Left hindlimb (tissue), 1 donor: ENCODE measurements at places on chromosomes 3 and 15.

DNA sequence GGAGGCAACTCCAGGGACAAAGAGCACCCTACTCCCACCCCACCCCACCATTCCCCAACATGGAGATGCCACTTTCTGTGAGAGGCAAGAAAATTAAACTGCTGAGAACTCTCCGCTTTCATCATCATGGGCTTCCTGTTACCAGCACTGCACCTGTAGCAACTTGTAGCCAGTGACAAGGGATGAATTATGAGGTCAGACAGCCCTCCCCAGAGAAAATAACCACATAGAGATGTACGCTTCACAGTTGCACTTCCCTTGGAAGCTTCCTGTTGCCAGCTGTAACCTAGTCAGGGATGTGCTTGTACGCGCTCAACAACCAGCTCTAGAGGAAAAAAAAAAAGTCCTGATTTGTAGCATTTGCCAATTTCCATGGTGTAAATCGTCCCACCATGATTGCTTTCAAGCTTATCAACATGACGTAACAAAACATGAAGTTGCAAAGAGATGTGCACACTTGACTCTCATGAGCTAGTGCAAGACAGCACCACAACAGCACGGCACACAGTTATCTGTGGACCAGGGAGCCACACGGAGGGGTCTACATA lies 145.4 kb downstream of the RAB11A start:
- DNase-seq = no peak

GRCh38 chr3:105580296-105580965 lies 213.7 kb downstream of the ALCAM start:
- DNase-seq = peak; percentile 64

DNA sequence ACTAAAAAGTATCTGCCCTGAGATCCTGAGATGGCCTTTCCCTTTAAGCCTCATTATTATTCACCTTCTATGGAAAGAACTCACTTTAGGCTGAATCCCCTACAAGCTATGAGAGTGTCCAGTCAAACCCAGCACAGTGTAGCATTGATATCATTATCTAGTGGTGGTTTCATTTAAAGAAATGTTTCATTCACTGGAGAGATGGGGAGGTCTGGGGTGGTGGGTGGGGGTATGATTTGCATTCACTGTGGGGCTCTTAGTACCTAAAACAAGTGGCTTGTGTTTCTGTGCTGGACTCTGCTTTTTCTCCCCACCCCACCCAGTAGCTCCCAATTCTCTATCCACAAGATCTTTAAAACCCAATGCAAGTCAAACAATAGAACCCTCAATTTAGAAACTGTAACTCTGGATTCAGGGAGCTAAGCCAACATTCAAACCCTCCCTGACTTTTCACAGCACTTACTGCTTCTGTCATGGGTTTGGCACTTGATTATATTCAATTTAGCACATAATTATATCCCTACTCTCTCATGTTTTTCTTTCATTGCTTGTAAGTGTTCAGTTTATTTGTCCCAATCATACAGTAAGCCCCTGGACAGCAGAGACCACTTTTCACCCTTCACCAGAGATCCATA lies 310.5 kb upstream of the THBS1 start:
- no peak for DNase-seq

- DNase-seq = no peak
Measured at GRCh38 chr3:29949940-29950616, 656.3 kb upstream of the TGFBR2 start.

DNA sequence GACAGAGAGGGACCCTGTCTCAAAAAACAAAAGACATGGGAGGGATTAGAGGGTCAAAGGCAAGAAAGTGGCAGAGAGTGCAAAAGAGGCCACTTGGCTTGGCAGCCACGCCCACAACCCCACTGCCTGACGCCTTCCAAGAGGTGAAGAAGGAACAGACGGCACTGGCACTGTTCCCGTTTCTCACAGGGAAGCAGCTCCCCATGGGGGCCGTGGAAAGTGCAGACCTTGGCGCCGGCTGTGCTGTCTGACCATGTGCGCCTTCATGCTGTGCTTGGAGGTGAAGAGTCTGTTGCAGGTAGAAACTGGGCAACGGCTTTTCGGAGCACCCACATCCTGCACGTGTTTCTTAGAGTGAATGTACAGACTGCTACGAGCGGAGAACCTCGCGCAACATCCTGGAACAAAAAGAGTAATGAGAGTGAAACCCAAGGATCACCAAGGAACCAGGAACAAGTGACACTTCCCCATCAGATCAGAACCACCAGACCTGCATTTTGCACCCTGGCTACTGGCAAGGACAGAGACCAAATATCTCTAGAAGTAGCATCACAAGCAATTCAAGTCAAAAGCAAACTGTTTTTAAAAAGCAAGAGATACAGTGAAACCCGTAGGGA lies 9.7 kb downstream of the ZXDC start:
- DNase-seq = no peak

- DNase-seq = no peak
Measured at GRCh38 chr3:127299276-127299675, 11.4 kb upstream of the PRR20G start.

DNA sequence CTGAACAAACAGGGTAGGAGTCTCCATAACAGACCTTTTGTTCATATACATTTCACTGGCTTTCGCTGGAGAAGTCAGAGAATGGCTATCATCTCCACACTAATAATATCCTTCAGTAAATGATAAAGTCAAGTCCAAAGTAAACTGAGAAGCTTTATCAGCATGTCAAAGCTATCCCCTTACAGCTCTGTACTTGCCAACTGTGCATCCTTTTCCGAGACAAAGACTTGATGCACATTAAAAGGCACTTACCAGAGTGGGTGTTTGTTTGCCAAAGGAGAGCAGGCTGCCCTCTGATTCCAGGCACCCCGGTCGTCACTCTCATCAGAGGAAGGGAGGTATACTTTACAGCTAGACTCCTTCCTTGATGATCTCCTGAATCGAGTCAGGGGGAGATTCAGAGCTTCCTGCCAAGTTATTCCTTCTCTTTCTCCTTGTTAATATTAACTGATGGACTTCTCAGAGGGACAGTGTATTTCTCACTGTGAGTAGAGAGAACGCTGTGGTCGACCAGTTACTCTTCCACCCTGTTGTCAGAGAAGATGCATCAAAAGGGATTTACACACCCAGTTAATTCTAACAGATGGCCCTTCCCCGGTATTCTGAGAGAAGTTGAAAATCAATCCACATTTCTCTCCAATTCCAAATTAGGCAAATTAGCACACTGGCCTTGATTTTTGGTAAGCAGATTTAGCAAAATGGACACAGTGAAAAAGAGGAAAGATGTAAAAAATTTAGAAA lies 504.7 kb upstream of the NR2F2 start:
- DNase-seq = no peak

DNA sequence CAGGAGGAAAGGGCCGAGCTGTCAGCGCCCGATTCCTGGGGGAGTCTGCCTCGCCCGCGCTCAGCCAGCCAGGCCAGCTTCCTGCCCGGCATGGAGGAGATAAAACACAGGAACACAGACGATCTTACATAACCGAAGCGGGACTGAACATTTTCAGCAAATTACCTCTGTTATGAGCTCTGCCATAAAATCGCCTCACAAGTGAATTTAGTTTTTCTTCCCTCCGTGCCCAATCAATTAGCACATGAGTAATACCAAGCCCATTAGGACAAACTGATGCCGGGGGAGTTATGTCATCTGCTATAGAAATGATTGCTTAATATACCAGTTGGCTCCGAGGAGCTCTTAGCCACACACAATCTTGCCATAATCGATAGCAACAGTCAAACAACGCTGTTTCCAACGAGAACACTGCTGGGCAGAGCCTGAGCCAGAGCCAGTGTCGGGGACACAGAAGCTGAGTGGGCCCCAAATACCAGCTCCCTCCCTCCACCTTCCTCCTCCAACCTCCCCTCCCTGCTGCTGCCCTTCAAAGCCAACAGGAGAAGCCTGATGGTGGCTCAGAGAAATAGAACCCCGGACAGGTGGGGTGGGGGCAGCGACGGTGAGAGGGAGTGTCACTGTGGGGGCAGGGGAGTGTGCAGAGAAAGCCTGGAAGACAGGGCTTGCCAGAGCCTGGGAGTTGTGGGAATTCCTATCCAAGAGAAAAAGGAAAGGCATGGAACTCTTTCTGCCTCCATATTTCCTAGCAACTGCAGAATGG lies 279.4 kb upstream of the TLE3 start:
- DNase-seq = no peak

DNA sequence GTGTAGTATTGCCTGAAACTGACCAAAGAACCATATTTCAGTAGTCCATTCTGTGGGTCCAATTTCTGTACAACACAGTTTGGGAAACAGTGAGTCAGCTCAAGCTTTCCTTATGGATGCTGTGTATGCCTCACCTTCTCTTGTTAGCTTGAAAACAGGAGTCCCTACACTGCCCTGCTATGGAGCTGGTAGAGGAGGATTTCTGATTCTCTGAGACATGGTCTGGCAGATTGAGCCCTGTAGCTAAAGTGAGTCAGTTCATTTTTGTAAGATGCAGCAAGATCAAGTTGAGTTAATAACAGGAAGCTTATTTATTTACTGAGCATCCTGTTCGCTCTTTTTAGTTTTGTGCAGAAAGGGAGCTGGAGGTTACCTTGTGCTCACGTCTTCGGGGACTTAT lies 424.1 kb upstream of the RBMS3 start:
- DNase-seq = no peak

GRCh38 chr3:53730576-53730975 lies 115.6 kb downstream of the CHDH start:
- no peak for DNase-seq

- no peak for DNase-seq
Measured at GRCh38 chr3:96719921-96720320, 94.5 kb upstream of the EPHA6 start.

DNA sequence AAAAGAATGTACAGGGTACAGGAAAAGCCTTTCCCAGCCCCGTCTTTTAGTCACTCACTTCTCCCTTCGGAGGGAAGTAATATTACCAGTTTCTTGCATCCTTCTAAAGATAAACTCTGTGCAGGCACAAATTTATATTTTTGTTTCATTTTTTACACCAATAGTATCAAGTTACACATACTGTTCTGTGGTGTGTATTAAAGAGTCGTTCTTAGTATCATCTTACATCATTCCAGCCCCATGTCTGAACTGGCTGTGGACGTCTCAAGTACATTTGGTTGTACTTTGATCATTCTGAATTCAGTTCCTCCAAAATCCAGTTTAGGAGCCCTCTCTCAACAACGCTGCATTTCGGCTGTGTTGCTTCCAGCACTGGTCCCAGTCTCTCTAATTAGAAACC lies 68.7 kb downstream of the LMLN start:
- DNase-seq = no peak

DNA sequence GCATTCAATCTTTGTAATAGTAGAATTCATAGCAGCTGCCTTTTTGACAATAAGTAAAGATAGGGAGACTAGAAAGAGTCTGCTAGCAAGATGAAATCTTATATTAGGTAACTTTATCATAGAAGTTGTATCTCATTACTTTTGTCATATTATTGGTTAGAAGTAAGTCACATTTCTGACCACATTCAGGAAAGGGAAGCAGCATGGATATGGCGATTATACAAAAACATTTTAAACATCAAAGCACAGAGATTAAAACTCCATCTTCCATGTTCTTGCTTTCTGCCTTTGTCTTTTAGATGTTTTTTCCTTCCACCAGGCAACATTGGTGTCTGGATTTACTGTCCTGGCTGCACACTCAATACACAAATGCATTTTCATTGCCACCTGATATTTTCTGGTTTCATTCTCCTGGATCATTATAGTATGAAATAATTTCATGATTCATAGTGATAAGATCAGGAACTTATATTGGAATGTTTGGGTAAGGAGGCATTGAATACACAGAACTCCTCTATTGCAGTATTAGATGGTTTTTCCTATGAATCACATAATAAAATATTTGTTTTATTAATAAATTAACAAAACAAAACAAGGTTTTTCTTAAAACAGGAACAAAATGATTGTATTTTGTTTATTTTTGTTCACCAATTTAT lies 1460.3 kb upstream of the CADM2 start:
- no peak for DNase-seq

DNA sequence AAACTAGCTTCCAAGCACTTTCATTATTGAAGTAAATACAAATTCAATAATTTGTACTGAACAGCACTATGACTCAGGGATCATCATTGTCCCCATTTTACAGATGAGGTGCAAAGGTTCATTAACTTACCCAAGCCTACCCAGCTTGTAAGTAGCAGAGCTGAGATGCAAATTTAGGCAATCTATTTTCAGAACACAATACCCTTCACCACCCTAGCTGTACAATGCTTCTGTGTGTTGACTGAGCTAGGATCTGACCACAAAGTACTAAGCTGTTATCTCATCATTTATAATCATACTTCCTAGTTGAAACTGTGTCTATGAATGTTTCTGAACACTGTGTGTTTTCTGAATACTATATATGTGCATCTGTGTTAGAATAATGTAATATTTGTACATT lies 3.2 kb upstream of the ILDR1 start:
- no peak for DNase-seq

GRCh38 chr3:160125258-160125657 lies 100.0 kb upstream of the C3orf80 start:
- no peak for DNase-seq

DNA sequence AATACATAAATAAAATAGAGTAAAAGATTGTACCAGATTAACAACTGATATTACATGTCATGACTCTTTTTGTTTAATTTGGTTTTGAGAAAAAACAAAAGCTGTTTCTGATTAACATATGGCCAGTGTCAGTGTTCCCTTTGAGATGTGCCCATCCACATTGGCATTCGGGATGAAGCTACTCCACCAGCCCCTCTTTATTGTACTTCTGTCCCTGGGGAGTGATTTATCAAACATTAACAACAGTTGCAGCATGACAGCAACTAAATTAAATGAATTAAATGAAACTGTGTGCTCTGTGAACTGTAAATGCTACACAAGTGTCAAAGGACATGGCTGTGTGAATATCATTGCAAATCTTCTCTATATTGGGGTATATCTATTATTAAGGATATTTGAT lies 25.9 kb upstream of the MTMR10 start:
- DNase-seq = no peak

DNA sequence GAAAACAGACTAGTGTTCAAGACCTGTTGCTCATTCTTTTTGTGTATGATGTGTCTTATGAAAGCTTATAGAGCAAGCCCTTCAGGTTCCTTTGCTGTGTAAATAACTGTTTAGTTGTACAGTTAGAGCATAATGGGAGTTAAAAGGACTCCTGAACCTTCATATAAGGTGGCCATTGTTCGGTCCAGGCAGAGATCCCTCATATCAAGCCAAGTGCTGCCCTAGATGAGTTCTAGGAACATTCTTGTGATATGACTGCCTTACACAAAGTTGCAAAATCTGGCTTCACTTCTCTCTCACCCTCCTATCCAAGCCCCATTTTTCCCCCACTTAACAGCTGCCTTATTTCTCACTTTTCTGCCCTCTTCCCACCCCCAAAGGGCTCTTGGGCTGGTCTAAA lies 26.9 kb downstream of the GYG1 start:
- DNase-seq = no peak

DNA sequence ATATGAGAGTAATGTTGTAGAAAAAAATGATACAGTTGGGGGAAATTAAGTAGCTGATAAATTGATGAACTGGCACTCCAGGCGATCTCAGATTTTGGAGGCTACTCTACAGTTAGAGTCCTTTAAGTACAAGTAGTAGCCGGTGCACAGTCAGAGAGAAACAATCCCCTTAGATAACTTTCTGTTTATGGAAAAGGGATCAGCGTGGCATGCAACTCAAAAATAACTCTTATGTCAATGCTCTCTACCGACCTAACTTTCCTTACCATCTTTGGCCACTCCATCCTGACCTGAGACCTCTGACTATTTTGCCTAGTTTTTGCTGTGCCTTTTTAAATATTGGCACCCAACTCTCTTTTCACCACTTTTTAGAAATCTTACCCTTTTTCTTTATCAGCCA lies 299.6 kb downstream of the UNC13C start:
- no peak for DNase-seq
